Tibial artery (tissue), 4 donors: ENCODE measurements at places on chromosomes 12 and 14.

GRCh38 chr12:54980341-54980740, 4.2 kb downstream of the TESPA1 start:
- no peak overlapping the region for H3K27ac ChIP-seq
- H3K36me3 ChIP-seq: no peaks in the 10 kb centered on the region
- no peak overlapping the region for H3K4me3 ChIP-seq
- H3K4me1 ChIP-seq: no peaks in the 10 kb centered on the region
- no peaks in the 10 kb centered on the region for H3K27me3 ChIP-seq

GRCh38 chr12:115060477-115061168, 376.6 kb upstream of the TBX3 start:
- peaks cover 4% of the 10 kb centered on the region for H3K27me3 ChIP-seq
- H3K36me3 ChIP-seq: no peaks in the 10 kb centered on the region
- H3K4me1 ChIP-seq: no peaks in the 10 kb centered on the region
- DNase-seq: no peak

DNA sequence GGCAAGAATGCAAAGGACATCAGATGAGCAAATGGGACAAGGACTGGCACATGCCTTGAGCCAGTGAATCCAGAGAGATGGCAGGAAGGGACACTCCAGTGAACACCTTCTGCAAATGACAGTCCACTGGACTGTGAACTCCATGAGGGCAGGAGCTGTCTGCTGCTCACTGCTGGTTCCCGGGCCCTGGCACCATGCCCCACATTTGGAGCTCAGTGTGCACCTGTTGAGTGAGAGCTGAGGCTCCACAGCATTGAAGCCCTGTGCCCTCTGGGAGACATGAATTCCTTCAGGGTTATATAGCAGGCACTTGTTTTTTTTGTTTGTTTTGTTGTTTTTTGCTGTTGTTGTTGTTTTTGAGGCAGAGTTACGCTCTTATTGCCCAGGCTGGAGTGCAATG, 13.1 kb downstream of the PRIMA1 start:
- no peaks in the 10 kb centered on the region for H3K36me3 ChIP-seq
- H3K4me3 ChIP-seq: no peak overlapping the region
- H3K27me3 ChIP-seq: no peaks in the 10 kb centered on the region
- H3K4me1 ChIP-seq: peaks cover 8% of the 10 kb centered on the region
- no peak for DNase-seq
- H3K27ac ChIP-seq: no peak overlapping the region

DNA sequence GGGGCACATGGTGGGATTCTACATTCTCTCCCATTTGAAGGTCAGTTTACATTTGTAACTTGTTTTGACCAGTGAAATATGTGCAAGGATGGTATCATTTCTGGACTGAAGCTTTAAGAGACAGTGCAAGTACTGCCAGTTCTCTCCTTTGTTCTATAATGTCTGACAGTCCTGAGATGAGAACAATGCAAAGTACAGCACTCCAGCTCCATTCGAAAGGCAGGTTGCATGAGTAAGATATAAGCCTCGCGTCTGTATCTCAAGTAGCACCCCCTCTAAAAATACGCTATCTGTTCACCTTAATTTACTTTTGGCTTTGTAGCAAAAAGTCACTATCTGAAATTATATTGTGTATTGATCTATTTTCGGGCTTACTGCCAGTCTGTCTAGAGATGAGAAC, 1122.2 kb upstream of the TMEM132C start:
- no peak overlapping the region for H3K27ac ChIP-seq
- no peak overlapping the region for H3K4me3 ChIP-seq
- peaks cover 18% of the 10 kb centered on the region for H3K27me3 ChIP-seq
- no peaks in the 10 kb centered on the region for H3K4me1 ChIP-seq
- no peak for DNase-seq
- H3K36me3 ChIP-seq: no peaks in the 10 kb centered on the region

- no peaks in the 10 kb centered on the region for H3K27me3 ChIP-seq
- no peak for DNase-seq
- H3K4me3 ChIP-seq: no peak overlapping the region
- H3K27ac ChIP-seq: no peak overlapping the region
Observed at GRCh38 chr12:73321776-73322175, 1049.6 kb downstream of the TRHDE start.

DNA sequence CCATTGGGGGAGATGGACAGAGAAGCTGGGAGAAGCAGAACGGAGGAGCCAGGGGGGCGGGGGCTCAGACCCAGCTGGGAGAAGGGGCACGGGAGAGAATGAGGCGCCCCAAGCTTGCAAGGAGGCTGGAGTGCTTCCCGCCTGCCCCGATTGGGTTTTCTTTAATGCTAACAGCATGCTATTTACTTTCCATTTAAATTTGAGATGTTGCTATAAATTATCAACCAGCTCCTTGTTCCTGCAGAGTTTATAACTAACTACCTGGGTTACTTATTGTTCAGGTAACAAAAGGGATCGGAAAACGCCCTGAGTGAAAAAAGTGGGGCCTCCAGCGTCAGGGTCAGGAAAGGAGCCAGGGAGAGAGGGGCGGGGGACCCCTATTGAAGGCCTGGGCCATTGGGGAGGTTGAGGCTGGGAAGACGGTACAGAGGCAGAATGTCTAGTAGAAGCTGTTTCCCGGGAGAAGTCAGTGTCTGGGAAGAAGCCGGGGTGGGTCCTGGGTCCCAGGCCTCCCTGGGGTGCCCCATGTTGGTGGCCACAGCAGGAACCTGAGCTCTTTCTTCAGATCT, 2.5 kb downstream of the HNF1A start:
- peaks cover 9% of the 10 kb centered on the region for H3K27me3 ChIP-seq
- peaks cover 11% of the 10 kb centered on the region for H3K4me1 ChIP-seq
- DNase-seq: no peak

GRCh38 chr12:120999191-121000120, 16.8 kb downstream of the C12orf43 start:
- H3K4me1 ChIP-seq: no peaks in the 10 kb centered on the region
- peaks cover 15% of the 10 kb centered on the region for H3K36me3 ChIP-seq
- no peak overlapping the region for H3K27ac ChIP-seq
- no peak overlapping the region for H3K4me3 ChIP-seq
- DNase-seq: no peak

DNA sequence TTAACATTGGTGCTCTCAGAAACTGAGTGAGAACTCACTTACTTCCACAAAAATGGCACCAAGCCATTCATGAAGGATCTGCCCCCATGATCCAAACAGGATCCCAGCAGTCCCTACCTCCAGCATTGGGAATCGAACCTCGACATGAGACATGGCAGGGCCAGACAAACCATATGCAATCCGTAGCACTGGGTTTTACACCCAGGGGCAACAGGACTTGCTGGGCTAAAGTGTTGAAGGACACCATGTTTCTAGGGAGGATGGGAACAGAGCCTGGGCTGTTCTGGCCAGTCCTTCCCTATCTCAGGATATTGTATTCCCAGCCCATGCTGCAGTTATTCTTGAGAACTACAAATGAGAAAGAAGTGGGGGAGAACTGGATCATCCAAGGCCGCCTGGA, 36.6 kb downstream of the SERPINA3 start:
- no peak overlapping the region for H3K4me3 ChIP-seq
- no peak for DNase-seq
- no peaks in the 10 kb centered on the region for H3K4me1 ChIP-seq
- no peak overlapping the region for H3K27ac ChIP-seq

- H3K4me1 ChIP-seq: no peaks in the 10 kb centered on the region
- no peak for DNase-seq
- no peaks in the 10 kb centered on the region for H3K27me3 ChIP-seq
- H3K4me3 ChIP-seq: no peak overlapping the region
- no peaks in the 10 kb centered on the region for H3K36me3 ChIP-seq
Observed at GRCh38 chr12:119841433-119842210, 35.5 kb downstream of the CIT start.

DNA sequence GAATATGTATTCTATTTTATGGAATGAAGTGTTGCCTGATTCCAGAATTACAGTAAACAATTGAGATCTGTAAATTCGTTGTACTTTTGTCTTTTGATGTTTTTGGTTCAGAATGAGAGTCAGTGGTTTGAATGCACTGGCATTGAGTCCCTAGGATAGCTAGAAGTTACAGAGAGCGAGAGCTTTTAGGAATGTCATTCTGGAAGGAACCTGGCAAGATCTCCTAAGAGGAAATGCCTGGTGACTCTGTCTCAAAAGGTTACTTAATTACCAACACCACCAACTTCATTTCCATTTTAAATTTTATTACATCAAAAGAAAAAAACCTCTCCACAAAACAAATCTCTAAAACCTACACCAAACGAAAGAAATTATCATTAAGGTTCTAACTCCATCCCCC, 6.0 kb upstream of the CEBPE start:
- H3K4me1 ChIP-seq: peaks cover 37% of the 10 kb centered on the region
- peak overlapping the region; percentile 48 for H3K27ac ChIP-seq
- no peak for DNase-seq

GRCh38 chr14:69711477-69711876, 55.5 kb upstream of the SRSF5 start:
- H3K36me3 ChIP-seq: peaks cover 46% of the 10 kb centered on the region
- H3K27ac ChIP-seq: peak overlapping the region; percentile 52
- H3K4me3 ChIP-seq: no peak overlapping the region
- H3K27me3 ChIP-seq: no peaks in the 10 kb centered on the region
- DNase-seq: no peak

DNA sequence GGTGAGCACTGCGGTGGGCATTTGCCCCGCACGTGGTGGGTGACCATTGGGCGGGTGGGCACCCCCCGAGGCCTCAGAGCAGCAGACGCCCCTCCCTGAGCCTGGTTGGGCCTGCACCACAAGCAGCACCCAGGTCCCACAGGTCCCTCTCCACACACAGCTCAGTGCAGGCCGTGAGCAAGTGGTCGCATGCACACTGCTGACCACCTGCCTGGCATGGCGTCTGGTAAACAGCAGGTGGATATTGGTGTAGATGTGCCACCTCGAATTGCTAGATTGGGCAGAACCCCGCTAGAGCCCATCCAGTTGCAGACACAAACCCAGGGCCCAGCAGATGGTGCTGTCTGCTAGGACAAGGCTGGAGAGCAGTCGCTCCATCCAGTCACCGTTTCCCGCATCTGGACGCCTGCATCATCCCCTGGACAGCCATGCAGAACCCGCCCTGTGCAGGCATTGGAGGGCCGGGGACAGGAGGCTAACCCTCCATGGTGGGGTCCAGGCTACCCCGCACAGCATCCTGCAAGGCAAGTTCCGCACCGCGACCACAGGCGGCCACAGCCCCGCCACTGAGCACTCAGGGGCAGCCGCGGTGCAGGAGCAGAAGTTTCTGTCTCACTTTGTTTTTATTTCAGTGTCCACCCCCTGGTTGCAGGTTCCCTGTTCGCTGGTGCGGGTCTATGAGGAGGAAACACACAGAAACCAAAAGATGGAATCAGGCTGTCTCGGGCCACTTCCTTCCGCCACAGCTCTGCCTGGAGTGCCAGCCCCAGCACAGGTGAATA, 45.6 kb upstream of the RIMBP2 start:
- H3K4me3 ChIP-seq: no peak overlapping the region
- H3K27ac ChIP-seq: no peak overlapping the region
- H3K36me3 ChIP-seq: no peaks in the 10 kb centered on the region

DNA sequence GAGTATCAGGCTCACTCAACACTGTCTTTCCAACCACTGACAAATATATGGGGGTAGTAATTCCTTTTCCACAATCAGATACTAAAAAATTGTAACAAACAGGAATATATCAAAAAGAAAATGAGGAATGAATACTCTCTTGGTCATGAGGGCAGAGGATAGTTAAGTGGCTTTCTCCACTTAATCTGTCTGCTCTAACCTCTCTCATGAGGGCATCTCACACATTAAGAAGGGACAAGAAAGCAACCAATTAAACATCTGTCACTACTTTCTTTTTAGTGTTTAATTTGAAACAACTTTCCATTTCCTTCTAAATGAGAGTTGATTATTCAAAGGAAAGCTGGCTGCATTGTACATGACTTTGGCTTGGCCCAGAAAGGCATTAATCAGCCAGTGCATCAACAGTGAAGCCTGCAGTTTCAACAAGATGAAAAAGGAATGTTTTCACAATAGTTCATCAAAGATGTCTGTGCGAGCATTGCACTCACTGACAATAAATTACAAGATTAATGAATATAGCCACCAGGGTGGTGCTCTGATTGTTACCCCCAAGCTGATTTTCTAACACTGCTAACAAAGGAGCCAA, 142.0 kb downstream of the SEC23A start:
- H3K27ac ChIP-seq: no peak overlapping the region
- no peaks in the 10 kb centered on the region for H3K4me1 ChIP-seq
- H3K27me3 ChIP-seq: no peaks in the 10 kb centered on the region

- H3K4me1 ChIP-seq: no peaks in the 10 kb centered on the region
- peak; percentile 75 for DNase-seq
- peak overlapping the region; percentile 41 for H3K27ac ChIP-seq
- no peak overlapping the region for H3K4me3 ChIP-seq
- H3K27me3 ChIP-seq: no peaks in the 10 kb centered on the region
- no peaks in the 10 kb centered on the region for H3K36me3 ChIP-seq
Observed at GRCh38 chr14:75989134-75989533, 3.6 kb downstream of the IFT43 start.

DNA sequence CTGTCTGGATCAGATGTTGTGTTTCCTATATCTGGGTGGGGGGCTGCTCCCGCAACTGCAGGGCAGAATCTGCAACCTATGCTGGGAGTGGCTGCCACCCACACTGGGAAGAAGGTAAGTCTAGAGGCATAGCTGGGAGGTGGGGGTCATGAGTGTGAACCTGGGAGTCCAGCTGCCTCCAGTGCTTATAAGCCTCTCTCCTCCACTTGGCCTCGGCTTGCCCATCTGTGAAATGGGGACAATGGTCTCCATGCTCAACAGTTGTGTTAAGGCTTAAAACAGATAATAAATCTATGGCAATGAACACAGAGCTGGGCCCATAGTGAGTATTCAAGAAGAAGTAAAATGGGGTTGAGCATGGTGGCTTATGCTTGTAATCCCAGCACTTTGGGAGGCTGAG, 90.0 kb downstream of the RBM19 start:
- H3K4me1 ChIP-seq: no peaks in the 10 kb centered on the region
- H3K27me3 ChIP-seq: no peaks in the 10 kb centered on the region
- DNase-seq: no peak
- H3K36me3 ChIP-seq: no peaks in the 10 kb centered on the region
- H3K4me3 ChIP-seq: no peak overlapping the region

DNA sequence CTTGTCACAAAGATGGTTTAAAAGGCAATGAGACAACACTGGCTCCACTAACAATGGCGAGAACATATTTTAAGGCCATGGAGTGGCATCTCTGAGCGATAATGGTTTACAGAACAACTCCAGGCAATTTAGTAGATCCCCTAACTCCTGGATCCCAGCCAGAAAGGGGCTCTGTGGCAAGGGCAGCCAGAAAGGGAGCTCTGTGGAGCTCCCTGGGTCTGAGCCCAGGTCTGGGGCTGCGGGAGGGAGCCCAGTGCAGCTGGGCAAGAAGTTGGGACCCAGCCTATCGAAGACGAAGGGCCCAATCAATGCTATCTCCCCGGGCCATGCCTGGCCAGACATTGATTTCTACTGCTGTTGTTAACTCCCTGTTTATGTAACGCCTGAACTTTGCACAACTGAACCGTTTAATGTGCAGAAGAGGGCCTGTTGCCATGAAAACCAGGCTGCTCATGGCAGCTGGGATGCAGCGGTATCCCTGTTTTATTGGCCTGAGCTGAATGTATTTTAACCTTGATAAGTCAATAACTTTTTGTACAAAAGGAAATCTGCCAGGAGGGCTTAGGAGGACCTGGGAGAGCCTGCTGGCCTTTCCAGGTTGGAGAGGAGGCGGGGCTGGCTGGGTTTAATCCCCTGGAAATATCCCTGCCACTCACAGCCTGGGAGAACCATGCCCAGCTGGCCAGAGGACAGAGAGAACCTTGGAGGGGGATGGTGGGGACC, 6.7 kb upstream of the FAM222A start:
- H3K4me3 ChIP-seq: no peak overlapping the region
- H3K27me3 ChIP-seq: peaks cover under 1% of the 10 kb centered on the region
- no peak for DNase-seq
- no peak overlapping the region for H3K27ac ChIP-seq
- no peaks in the 10 kb centered on the region for H3K4me1 ChIP-seq

- DNase-seq: no peak
- H3K4me3 ChIP-seq: no peak overlapping the region
- no peaks in the 10 kb centered on the region for H3K36me3 ChIP-seq
- no peaks in the 10 kb centered on the region for H3K4me1 ChIP-seq
Observed at GRCh38 chr14:50389668-50390441, 6.8 kb downstream of the CDKL1 start.
